ENCODE measurements at places on chromosomes 1 and 21.

- DNase-seq, result no peak
These were observed 571 bp downstream of the WDR3 start for GRCh38 chr1:117930173-117930447.

GRCh38 chr1:119440721-119441307 is 25.9 kb downstream of the HSD3B2 start:
- DNase-seq, result no peak

DNA sequence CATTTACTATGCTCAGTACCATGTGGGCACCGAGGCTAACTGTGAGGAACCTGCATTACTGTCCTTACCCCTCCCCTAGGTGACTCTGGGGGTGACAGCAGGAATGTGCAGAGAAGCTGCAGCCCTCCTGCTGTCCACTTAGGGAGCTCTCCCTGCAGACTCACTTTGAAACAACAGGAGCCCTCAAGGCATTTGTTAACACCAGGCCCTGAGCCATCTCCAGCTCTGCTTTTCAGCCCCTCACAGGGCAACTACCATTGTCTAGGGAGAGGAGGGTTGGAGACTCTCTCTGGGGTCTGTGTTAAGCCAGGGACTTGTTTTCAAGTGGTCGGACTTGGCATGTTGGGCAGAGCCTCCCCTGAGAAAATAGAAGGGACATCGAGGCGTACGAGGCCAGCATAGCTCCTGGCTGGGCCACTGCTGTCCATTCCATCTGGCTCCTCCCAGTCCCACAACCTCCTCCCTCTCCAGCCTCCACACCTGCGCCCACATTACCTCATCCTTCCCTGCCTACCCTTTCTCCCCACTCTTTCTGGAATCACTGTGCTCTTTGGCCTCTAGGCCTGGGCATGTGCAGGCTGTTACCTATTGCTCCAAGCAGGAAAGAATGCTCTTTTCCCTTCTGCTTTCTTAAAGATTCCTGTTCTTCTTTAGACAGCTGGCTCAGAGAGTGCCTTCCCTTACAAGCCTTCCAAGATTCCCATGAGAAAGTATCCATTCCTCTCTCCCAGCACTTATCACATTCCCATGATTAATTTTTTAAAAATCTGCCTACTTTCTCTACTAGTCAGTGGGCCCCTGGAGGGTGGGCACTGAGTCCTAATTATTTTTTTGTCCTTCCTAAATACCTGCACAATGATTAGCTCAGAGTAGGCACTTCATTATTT is 102.7 kb upstream of the GCLM start:
- no peak for DNase-seq

DNA sequence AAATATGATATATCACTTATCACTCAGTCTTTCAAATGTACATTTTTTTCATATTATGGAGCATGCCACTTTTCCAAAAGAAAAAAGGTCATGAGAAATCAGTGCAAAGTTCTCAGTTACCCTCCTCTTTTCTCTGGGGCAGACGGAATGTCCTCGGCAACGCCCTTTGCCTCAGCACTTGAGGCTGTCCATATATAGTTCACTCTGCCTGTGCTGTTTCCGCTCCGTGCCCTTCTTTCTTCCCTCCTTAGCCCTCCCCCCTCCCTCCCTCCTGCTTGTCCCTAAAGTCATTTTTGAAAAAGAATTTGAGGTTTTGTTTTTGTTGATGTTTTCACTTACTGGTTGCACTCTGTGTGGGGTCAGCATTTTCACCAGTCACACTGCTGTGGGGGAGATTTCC is 5.4 kb downstream of the BARHL2 start:
- DNase-seq, result no peak

GRCh38 chr1:182962554-182963115 is 9.7 kb upstream of the SHCBP1L start:
- DNase-seq, result peak; percentile 51

DNA sequence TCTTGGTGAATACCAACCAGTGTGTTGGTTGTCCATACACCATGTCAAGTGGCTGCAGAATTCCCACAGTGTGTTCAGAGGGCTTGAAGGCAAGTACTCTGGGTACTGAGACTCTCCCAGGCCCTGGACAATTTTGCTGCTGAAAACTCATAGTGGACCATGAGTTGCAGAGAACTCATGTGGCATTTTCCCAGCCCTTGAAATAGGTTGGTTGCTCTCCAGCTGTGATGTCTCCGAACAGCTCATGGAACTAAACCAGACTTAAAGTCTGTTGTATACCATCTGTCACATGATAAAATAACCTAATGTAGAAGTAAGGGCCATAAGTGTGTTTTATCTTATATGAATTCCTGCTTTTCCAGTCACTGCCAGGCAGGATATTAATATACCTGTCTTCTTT is 67.8 kb downstream of the RGS2 start:
- no peak for DNase-seq

- no peak for DNase-seq
These were observed 68.0 kb downstream of the PDE9A start for GRCh38 chr21:42721341-42721824.

DNA sequence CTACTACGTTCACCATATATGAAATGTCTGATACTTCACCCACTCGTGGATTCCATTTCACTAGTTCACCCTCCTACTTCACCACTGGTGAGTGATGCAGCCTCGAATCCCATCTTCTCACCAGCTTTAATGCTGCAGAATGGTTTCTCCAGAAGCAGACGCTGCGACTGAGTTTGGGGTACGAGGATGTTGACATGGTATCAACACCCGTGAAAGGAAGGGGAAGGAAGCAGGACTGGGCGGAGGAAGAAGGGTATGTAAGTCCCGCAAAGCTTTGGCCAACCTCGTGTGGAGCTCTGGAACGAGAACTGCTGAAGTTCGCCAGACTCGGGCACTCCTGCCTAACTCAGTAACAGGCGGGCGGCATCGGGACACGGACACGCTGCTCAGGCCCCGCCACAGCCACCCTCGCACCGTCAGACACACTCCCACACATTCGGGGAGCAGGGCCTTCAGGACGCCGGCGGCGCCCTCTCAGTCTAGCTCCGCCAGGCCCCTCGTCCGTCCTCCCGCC is 833 bp upstream of the DIP2A start:
- no peak for DNase-seq

- DNase-seq, result no peak
These were observed 34.8 kb upstream of the CD101 start for GRCh38 chr1:116966791-116967190.

GRCh38 chr1:152179566-152179965 is 20.5 kb upstream of the RPTN start:
- no peak for DNase-seq

DNA sequence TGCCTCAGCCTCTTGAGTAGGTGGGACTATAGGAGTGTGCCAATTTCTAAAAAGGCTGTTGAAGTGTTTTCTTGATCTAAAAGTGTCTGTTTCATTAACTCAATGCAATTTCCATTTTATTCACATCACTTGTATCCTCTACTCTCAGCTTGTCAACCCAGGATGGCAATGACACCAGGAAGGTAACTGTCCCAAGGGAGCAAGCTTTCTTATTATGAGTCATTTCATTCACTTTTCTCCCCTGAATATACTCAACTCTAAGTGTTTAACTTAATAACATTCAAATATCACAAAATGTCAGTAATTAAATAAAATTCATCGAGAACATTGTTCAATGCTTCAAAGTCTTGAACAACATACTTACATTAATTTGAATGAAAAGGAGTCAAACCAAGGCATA is 22.9 kb upstream of the GFI1 start:
- DNase-seq, result no peak
